NCI-H2081 (cell line): ENCODE measurements at places on chromosomes 1 and 21.

- no peak for DNase-seq
Measured at GRCh38 chr1:177432897-177433296, 262.1 kb downstream of the BRINP2 start.

DNA sequence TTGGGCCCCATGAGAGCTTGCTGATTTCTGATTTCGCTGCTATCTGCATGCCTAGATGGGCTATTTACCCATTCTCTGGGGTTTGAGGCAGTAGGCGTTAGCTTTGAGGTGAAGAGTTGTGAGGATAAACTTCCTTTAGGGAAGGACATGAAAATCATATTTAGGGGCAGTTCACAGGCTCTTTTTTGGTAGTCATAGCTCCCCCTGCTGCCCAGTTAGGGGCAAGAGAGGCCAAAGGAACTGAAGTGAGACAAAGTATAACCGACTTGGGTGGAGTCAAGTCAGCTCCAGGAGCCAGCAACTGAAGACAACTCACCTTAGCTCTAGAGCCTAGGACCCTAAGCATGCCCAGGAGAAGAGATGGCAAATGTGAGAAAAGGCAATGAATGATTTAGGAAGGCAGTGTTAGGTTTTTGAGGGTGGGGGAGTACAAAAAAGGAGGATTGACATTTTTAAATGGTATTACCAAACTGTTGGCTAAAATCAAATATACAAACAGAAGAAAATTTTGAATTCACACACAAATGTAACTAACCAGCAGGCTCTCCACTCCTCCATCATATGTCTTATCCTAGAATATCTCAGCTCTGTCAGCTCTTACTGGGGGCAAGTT is 625.2 kb downstream of the LMO4 start:
- peak; percentile 46 for DNase-seq

DNA sequence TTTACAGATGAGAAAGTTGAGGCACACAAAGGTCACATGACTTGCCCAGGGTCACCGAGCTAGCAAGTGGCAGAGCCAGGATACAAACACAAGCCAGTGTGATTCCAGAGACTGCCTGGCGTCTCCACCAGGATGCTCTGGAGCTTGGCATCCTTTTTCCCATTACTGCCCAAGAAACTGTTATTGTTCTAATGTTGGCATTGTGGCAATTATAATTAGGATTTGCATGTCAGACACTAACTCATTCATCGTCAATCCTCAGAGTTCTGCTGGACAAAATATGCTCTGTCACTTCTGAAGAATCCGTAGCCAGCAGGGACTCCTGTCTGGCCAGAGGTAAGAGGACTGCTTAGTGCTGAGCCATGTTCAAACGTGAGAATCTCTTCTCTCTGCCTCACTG is 8.8 kb downstream of the KAZN start:
- no peak for DNase-seq

GRCh38 chr21:44434568-44434925 is 20.8 kb upstream of the LRRC3 start:
- DNase-seq: no peak

DNA sequence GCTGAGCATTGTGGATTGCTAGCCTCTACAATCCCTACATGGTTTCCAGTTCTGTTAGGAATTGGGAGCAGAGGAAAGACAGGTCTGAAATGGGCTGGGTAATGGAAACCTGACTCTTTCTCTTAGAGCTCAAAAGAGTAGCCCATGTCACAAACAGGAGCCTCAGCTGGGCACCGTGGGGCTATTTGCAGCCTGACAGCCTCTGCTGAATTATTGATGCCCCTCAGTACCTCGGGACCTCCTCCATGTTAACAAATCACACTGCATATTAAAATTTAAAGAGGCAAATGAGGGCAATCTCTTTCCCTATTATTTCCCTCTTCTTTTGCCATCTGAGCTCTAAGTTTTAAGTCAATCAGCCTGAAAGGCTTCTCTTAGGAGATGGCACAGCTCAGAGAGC is 157.1 kb downstream of the TSEN15 start:
- no peak for DNase-seq

- no peak for DNase-seq
Measured at GRCh38 chr1:183562701-183563100, 27.6 kb downstream of the NCF2 start.

DNA sequence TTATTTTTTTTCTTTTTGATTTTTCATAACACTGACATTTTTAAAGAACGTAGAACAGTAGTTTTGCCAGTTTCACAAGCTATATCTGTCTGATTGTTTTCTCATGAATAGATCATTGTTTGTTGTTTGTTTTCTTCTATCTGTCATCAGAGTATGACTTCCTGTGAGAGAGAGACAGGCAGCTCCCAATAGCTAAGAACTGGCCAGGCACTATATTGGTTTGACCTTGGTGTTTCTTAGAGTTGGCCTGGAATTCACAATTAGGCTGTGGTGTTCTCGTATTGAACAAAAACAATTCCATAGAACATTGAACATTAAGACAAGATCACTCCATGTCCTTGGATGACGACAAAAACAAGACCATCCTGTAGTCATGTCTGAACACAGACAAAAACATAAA is 43.4 kb downstream of the RPS6KC1 start:
- DNase-seq: no peak

DNA sequence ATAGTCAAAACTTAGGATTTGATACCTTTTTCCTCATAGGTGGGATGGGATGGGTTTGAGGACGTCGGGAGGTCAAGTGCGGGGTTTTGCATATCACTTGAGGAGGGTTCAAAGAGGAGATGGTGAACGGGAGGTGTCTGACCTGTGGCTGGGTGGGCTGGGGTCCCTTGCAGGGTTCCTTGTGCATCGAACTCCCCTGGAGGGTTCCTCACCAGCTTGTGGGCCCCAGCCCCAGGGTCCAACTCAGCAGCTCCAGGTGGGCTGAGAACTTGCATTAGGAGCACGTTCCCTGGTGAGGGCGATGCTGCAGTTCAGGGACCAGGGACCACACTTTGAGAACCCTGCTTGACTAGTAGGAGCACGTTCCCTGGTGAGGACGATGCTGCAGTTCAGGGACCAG is 23.2 kb downstream of the TRPM2 start:
- DNase-seq: no peak

- DNase-seq: no peak
Measured at GRCh38 chr1:81174052-81174451, 626.7 kb upstream of the ADGRL2 start.

- DNase-seq: no peak
Measured at GRCh38 chr1:224047538-224047937, 66.4 kb upstream of the FBXO28 start.

GRCh38 chr21:25660233-25660632 is 21.2 kb downstream of the JAM2 start:
- peak; percentile 0 for DNase-seq

DNA sequence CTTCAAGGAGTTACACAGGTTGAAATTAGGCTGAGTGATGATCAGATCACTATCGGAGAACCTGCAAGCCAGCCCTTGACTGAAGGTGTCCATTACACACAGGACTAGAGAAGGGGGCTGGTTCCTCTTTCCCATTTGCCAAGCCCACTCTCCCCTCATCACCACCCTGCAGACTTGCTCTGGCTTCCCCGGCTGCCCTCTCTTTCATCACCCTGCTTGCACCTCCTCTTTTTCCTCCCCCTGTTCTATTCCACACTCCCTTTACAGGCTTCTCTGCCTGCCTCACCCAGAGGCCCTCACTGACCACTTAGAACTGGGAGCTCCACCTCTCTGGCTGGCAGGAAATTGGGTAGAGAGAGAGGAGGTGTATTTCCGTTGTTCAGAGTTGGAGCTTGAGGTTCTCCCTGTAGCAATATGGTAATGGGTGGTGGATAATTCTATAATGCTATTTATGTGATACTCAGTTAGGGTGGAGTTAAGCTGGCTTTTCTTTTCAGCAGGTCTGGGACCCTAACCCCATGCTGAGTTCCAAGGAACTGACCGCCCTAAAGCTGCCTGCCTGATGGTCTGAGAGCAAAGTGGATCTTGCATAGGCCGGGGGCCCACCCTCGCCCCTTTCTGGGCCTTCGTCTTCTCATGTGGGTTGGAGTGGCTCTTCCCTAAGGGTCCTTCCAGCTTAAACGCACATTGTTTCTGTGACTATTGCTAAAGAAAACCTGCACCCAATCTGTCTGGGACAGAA is 111.8 kb upstream of the ADAR start:
- DNase-seq: no peak

- no peak for DNase-seq
Measured at GRCh38 chr21:31343680-31344480, at the start of gene TIAM1. Gene TIAM1, minus strand, starts transcription at chr21:31344261. Its CDS starts 77,289 bp downstream, at chr21:31266972.

DNA sequence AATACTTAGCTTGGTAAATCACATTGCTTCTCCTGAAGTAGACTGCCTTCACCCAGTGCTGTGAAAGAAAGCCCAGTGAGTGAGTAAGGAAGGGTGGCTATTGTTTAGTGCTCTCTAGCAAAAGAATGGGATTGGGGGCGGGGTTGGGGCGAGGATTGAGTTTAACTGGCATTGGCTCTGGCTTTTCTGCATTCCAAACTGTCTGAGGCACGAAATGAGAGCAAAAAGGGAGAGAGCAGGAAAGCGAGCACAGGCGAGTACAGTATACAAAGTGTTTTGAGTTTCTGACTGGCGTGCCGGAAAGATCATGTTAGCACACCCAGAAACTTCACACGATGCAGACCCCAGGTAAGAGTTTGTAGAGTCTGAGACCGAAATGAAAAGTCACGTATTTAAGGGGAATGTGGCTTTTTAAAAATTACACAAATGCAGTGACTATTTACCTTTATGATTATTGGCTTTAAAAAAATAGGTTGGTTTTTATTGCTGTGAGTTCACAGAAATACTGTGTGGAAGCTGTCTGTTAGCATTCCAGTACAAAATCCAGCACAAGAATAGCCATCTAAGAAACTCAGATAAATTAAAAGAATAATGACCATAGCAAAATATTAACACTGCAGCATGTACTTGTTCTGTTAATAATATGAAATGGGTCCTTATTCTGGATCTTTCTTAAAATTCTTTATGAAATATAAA is 155.4 kb downstream of the CLEC20A start:
- DNase-seq: no peak

DNA sequence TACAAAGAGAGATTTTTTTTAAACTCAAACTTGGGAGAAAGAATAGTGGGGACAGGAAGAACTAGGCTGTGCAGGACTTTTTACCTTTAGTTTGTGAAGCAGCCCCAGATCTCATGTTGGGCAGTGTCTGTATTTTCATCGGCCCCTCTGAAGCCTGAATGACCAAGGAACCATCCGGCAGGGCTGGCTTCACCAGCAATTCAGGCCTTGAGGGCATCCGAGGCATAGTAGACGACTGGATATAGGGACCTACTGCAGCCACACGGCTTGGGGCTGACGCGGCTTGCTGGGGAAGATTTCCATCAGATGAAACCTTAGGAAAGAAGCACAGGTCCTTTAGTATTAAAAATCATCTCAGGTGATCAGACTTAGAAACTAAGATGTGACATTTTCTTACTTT is 43.7 kb downstream of the TP53BP2 start:
- no peak for DNase-seq

GRCh38 chr21:31203431-31204054 is 140.5 kb downstream of the TIAM1 start:
- DNase-seq: no peak

GRCh38 chr1:47818682-47819573 is 178.3 kb downstream of the TRABD2B start:
- DNase-seq: no peak

DNA sequence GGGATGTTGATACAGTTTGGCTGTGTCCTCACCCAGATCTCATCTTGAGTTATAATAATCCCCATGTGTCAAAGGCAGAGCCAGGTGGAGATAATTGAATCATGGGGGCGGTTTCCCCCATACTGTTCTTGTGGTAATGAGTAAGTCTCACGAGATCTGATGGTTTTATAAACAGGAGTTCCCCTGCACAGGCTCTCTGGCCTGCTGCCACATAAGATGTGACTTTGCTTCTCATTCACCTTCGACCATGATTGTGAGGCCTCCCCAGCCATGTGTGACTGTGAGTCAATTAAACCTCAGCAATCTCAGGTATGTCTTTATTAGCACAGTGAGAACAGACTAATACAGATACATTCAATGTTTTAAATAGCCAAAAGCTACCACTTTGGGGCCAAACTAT is 41.1 kb downstream of the SLC35F3 start:
- DNase-seq: no peak

DNA sequence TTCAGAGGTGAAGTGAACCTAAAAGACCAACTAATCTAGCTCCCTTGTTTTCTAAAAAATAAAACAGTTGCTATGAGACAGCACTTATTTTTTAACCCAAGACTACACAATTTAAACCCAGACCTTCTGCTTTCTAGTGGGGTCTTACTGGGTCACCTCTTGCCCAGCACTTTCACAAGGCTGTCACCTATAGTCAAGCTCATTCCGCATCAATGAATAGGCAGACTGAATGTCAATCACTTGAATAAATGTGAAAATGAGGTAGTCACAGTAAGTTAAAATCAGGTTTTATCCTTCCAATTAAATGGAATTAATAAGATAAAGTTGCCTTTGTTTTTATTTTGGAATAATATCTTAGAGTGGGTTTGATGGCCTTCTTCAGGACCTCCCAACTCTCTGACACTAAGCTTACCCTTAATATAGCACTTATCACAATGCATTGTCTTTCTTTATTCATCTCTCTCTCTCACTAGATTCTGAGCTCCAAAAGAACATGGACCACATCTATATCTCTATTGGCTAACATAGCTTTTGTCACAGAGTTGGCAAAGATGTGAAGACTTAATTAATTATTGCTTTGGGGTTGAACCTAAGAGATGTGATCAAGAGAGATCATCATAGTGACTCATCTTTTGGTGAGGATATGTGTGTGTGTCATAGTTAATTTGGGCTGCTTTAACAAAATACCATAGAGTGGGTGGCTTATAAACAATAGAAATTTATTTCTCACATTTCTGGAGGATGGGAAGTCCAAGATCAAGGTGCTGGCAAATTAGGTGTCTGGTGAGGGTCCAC is 248.7 kb upstream of the DAB1 start:
- DNase-seq: no peak

DNA sequence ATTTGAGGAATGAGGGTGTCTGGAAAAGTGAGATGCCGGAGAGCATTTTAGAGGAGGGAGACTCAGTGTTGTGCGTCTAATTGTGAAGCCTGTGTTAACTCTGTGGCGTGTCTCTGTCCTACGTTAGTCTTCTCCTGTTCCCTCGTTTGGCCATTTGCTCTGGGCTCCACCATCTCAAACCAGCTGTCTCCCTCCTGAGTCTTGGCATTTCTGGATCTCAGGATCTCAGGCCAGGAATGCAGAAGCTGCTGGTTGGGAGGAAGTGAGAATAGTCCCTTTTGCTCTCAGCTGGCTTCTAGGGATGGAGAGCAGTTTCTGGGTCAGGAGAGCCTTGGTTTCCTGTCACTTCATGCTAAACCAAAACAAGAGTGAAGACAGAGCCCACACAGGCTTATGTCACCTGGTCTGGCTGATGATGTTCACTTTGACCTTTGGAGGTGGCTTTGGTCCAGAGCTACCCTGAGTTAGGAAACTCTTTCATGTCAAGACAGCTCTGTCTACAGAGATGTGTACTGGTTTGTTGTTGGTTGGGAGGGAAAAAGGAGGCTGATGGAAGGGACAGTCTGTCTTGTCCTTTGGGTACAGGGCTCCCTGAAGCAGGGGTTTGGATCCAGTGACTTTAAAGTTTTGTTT is 859 bp downstream of the NFASC start:
- DNase-seq: no peak
